Activated T-cell treated with anti-CD3 and anti-CD28 coated beads, Interleukin-2, amount 50 U/mL, for 72 hours (primary cell): ENCODE measurements at places on chromosomes 16 and 17. TPM values are rescaled to one million over a fixed set of nuclear protein-coding genes. Genes with fewer than 3 reads are reported as not detected.
A peak's percentile ranks its signal among the peaks of the same experiment; 100 is the strongest.

- H3K27me3 ChIP-seq = peaks cover 3% of the 10 kb centered on the region
- peaks cover 24% of the 10 kb centered on the region for H3K36me3 ChIP-seq
- peaks cover 44% of the 10 kb centered on the region for H3K4me1 ChIP-seq
Measured at GRCh38 chr16:27386674-27387073, 15.3 kb upstream of the IL21R start.

OR2C1 gene
- not detected for total RNA-seq

- no peak for DNase-seq
- no peaks in the 10 kb centered on the region for H3K27me3 ChIP-seq
- no peaks in the 10 kb centered on the region for H3K36me3 ChIP-seq
- no peak overlapping the region for H3K4me3 ChIP-seq
Measured at GRCh38 chr16:64782484-64782883, 339.4 kb downstream of the CDH11 start.

ZG16 gene
- total RNA-seq = not detected

ETV4 gene
- 2.1 TPM for total RNA-seq

GRCh38 chr16:46916980-46917379 lies 32.8 kb downstream of the GPT2 start:
- H3K27ac ChIP-seq = no peak overlapping the region
- H3K4me1 ChIP-seq = no peaks in the 10 kb centered on the region
- DNase-seq = no peak
- no peak overlapping the region for H3K4me3 ChIP-seq
- peaks cover 11% of the 10 kb centered on the region for H3K36me3 ChIP-seq
- no peaks in the 10 kb centered on the region for H3K27me3 ChIP-seq

DNA sequence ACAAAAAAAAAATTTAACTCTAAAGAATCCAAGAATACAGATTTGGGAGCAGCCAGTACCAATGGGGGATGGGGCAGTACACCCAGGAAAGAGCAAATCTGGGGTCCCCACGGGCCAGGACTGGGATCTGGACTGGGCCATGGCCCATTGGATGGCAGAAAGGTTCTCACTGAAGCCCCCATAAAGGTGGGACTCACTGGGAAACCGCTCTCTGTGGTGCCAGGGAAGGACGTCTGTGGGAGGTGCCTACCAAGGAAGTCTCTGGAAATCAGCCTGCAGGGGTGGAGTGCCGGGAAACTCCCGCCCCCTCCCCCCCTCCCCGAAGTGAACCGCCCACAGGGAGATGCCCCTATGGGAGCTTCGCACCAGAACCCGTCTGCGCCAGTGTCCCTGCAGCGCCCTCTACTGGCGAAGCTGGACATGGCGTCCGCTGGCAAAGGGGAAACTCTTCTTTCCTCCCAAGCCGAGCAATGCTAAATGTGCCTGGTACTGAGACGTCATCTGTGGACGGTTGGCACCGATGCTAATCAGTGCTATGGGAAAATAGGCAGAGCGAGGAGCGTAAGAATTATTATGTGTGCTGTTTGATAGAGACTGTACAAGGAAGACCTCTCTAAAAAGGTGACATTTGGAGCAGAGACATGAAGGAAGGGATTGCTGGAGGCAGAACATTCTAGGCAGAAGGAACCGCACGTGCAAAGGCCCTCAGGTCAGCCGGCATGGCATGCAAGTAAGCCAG lies 671.1 kb downstream of the WWOX start:
- H3K27ac ChIP-seq = peak overlapping the region; percentile 38
- peaks cover 8% of the 10 kb centered on the region for H3K27me3 ChIP-seq
- peak; percentile 90 for DNase-seq
- peaks cover 2% of the 10 kb centered on the region for H3K36me3 ChIP-seq
- H3K4me1 ChIP-seq = peaks cover 50% of the 10 kb centered on the region

- no peak overlapping the region for H3K4me3 ChIP-seq
- no peak for DNase-seq
- no peak overlapping the region for H3K27ac ChIP-seq
- peaks cover 52% of the 10 kb centered on the region for H3K4me1 ChIP-seq
- peaks cover 7% of the 10 kb centered on the region for H3K36me3 ChIP-seq
Measured at GRCh38 chr16:81464279-81464678, 19.7 kb downstream of the CMIP start.

DNA sequence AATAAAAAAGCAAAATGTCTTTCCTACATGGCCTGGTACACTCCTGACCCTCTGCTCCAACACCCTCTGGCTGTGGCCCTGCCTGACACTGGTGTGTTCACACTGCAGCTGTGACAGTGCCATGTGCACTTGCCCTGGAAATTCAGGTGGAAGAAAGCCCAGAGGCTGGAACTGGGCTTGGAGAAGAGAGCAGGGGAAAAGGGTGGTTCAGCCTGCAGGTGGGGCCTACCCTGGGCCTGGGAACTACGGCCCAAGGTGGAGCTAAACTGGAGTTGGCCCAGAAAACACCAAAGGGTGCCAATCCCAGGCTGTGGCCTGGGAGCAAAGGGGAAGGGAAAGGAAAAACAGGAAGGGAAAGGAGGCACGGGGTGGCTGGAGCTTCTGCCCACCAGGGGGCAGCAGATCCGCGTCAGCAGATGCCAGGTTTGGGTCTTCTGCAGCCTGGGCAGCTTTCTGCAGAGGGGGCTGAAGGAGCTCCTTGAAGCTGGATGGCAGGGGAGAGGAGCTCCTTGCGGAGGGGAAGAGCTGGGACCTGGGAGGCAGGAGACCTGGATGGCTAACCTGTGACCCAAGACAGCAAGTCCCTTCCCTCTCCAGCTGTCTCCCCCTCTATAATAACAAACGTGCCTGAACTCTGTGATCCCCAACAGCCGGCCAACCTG lies 15.4 kb upstream of the CTCF start:
- peaks cover 4% of the 10 kb centered on the region for H3K36me3 ChIP-seq
- peak overlapping the region; percentile 37 for H3K27ac ChIP-seq
- H3K4me3 ChIP-seq = peak overlapping the region; percentile 50

GRCh38 chr16:21619765-21620425 lies 20.5 kb downstream of the METTL9 start:
- H3K4me3 ChIP-seq = no peak overlapping the region
- peaks cover 4% of the 10 kb centered on the region for H3K36me3 ChIP-seq
- no peak for DNase-seq
- no peaks in the 10 kb centered on the region for H3K27me3 ChIP-seq

GRCh38 chr17:47810200-47810821 lies 11.3 kb downstream of the OSBPL7 start:
- peak overlapping the region; percentile 80 for H3K27ac ChIP-seq
- no peak overlapping the region for H3K4me3 ChIP-seq
- DNase-seq = peak; percentile 47
- peaks cover 11% of the 10 kb centered on the region for H3K4me1 ChIP-seq
- no peaks in the 10 kb centered on the region for H3K27me3 ChIP-seq

DNA sequence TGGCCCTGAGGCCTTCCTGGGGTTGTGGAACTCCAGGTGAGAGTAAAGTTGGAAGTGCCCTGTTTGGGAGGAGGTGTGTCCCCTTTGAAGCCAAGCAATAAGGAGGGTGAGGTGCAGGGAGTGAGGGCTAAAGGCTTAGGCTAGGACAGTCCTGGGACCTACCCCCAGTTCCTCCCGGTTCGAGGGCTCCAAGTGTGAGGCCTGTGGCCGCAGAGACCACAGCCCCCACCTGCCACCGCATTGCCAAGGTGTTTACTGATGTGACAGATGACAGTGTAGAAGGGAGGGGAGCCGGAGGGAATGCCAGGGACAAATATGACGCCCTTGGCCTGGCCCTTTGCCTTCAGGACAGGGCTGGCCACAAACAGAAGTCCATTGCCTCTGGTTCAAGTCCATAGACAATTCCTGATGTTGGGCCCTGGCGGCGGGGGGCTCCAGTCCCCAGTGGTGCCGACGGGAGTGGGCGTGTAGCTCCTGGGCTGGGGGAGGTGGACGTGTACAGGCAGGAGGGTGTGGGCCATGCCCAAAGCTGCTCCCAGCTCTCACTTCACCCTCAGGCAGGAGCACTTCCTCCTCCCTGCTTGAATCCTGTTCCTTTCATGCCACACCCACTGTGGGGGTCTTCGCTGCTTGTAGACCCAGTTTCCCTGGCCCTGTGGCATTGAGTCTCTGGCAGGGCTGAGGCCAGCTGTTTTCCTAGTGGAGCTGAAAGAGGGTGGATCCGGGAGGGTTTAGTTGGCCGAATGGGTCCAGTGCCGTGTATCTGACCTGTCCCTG lies 3.2 kb downstream of the ADORA2B start:
- peaks cover 45% of the 10 kb centered on the region for H3K27me3 ChIP-seq

- H3K36me3 ChIP-seq = no peaks in the 10 kb centered on the region
- H3K27me3 ChIP-seq = no peaks in the 10 kb centered on the region
- no peak overlapping the region for H3K27ac ChIP-seq
- H3K4me3 ChIP-seq = no peak overlapping the region
- no peaks in the 10 kb centered on the region for H3K4me1 ChIP-seq
Measured at GRCh38 chr17:79978548-79978855, 57.2 kb downstream of the TBC1D16 start.

DNA sequence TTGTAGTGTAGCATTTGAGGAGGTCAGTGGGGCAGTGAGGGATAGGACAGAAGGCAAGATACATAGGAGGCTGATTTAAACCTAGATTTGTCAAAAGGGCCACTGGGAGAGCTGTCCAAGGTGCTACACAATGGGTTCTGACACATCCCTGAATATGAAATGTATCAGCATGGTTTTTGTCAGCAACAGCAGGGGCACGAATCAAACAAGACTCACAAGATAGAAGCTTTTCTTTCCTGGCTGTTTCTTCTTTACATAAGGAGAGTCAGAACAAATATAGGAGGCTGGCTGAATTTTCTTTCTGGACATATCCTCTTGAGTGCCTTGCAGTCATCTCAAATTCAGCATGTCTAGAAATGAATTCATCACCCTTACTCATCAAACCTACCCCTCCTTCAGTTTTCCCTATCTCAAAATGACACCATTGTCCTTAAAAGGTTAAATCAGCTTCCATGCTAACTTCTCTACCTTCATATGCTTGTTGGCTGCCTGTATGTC lies 130.5 kb downstream of the NPIPB5 start:
- H3K27ac ChIP-seq = no peak overlapping the region
- DNase-seq = no peak
- H3K36me3 ChIP-seq = no peaks in the 10 kb centered on the region
- H3K27me3 ChIP-seq = no peaks in the 10 kb centered on the region
- H3K4me3 ChIP-seq = no peak overlapping the region
- H3K4me1 ChIP-seq = no peaks in the 10 kb centered on the region

- H3K27ac ChIP-seq = no peak within 1 kb of the TSS
- peaks cover 8% of the 10 kb centered on the region for H3K4me1 ChIP-seq
- H3K27me3 ChIP-seq = peaks cover 57% of the 10 kb centered on the region
- H3K36me3 ChIP-seq = peaks cover 2% of the 10 kb centered on the region
Measured at GRCh38 chr16:24255456-24256371, at the start of gene CACNG3. TSS of gene CACNG3 (plus strand) at chr16:24256335. CDS start at chr16:24256755, 420 bp downstream.

- DNase-seq = no peak
- no peak overlapping the region for H3K27ac ChIP-seq
- no peak overlapping the region for H3K4me3 ChIP-seq
- H3K4me1 ChIP-seq = no peaks in the 10 kb centered on the region
- H3K27me3 ChIP-seq = peaks cover 5% of the 10 kb centered on the region
Measured at GRCh38 chr17:5913032-5913531, 157.1 kb upstream of the WSCD1 start.

OTOP2 gene
- not detected for total RNA-seq

DNA sequence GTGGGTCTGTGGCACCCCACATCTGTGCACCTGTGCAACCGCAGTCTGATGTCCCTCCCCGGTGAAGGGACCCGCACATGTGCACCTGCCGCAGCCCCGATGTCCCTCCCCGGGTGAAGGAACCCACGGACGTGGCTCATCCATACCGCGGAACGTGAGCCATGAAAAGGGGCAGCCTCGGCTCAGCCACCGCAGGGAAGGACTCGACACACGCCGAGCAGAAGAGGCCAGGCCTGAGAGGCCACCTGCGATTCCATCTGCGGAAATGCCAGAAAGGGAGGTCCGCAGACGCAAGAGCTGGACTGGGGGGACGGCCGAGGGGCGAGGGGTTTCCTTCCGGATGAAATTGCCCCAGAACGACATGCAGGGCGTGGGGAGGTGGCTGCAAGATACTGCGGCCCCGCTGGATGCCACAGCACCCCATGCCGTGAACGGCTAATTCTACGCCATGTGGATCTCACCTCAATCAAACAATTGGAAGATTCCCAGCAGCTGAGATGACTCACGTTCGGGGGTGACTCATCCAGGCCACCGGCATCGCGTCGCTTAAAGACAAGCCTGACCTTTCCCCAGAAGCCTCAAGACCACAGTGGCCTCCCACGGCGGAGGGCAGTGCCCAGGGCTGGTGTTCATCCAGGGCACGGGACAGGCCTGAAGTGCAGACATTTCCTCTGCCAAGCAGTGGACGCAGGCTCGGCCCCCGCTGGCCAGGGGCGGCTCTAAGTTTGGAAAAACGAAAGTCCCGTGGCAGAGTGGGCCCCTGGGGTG lies 21.0 kb downstream of the SOX8 start:
- H3K36me3 ChIP-seq = no peaks in the 10 kb centered on the region
- peaks cover 58% of the 10 kb centered on the region for H3K4me1 ChIP-seq
- H3K4me3 ChIP-seq = peak overlapping the region; percentile 80
- H3K27me3 ChIP-seq = no peaks in the 10 kb centered on the region
- H3K27ac ChIP-seq = peak overlapping the region; percentile 9
- DNase-seq = peak; percentile 85

- no peak for DNase-seq
- no peaks in the 10 kb centered on the region for H3K4me1 ChIP-seq
- H3K27me3 ChIP-seq = no peaks in the 10 kb centered on the region
- H3K27ac ChIP-seq = no peak overlapping the region
- H3K36me3 ChIP-seq = no peaks in the 10 kb centered on the region
Measured at GRCh38 chr17:73492821-73493814, 151.1 kb downstream of the SDK2 start.

GRCh38 chr17:59848778-59849177 lies 44.0 kb downstream of the TUBD1 start:
- no peaks in the 10 kb centered on the region for H3K27me3 ChIP-seq
- peak overlapping the region; percentile 69 for H3K4me3 ChIP-seq
- DNase-seq = peak; percentile 89
- H3K27ac ChIP-seq = peak overlapping the region; percentile 85

METTL26 gene
- total RNA-seq = 55.4 TPM

GRCh38 chr16:54275956-54276355 lies 10.6 kb downstream of the IRX3 start:
- peaks cover 29% of the 10 kb centered on the region for H3K27me3 ChIP-seq
- DNase-seq = no peak
- H3K4me1 ChIP-seq = no peaks in the 10 kb centered on the region
- no peaks in the 10 kb centered on the region for H3K36me3 ChIP-seq

DNA sequence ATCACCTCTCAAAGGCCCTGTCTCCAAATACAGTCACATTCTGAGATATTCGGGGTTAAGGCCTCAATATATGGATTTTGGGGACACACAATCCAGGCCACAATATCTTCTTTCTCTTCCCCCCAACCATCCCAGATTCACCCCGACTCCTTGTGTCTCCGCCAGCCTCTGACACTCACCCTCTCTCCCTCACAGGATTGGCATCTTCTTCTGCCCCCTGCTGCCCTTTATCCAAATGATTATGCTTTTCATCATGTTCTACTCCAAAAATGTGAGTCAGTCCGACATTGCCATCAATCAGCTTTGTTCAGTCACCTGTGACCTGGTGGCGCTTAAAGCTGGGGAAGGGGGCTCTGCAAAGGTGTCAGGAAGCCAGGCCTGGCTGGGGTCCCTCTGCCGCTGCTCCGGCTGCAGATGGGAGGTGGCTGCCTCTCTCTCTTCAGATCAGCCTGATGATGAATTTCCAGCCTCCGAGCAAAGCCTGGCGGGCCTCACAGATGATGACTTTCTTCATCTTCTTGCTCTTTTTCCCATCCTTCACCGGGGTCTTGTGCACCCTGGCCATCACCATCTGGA lies 35.1 kb downstream of the GDE1 start:
- no peak overlapping the region for H3K4me3 ChIP-seq
- H3K36me3 ChIP-seq = no peaks in the 10 kb centered on the region
- H3K4me1 ChIP-seq = no peaks in the 10 kb centered on the region

- H3K4me1 ChIP-seq = no peaks in the 10 kb centered on the region
- no peak overlapping the region for H3K27ac ChIP-seq
- no peak overlapping the region for H3K4me3 ChIP-seq
Measured at GRCh38 chr16:12965274-12965804, 63.9 kb downstream of the SHISA9 start.
